ENCODE measurements at places on chromosomes 4 and X.

GRCh38 chr4:37452952-37453280 is 208.4 kb downstream of the NWD2 start:
- no peak for DNase-seq

DNA sequence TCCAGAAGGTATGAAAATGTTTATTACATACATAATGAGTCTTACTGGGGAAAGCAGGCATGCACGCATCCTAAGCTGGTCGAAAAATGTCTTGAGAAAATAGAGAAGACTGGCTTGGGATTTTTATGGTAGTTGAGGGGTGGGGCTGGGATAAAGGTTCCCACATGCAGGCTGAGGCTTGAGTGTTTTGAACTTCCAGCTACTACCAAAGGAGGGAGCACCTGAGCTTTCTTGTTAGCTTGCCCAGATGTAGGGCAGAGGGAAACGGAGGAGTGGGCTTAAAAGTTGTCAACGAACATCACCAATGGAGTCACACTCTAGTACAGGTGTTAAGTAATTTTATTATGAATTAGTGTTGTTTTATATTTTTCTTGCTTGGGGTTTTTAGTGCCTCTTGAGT is 39.6 kb upstream of the SRPX start:
- no peak for DNase-seq

GRCh38 chrX:154750301-154751202 is at the start of gene GAB3:
Gene GAB3, minus strand, starts transcription at chrX:154751077. Its CDS starts 52 bp downstream, at chrX:154751025.
- no peak for DNase-seq

- DNase-seq, result no peak
Observed at GRCh38 chrX:13007519-13008188, 32.7 kb downstream of the TMSB4X start.

DNA sequence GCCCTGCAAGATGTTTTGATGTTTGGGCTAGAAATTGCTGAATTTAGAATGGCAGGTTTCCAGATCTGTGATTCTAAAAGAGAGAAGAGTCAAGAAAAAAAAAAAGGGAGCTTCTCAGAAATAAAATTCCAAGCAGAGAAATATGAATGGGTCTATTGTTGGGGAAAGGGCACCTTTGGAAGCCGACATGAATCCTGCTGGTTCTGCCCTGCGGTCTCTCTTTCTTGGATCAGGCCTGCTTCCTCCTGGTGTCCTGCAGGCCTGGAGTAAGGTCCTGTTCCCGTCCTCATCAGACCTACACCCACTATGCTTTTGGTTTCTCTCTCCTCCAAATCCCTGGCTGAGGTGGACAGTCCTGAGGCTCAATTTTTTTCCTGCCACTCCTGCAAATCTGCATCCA is 109.8 kb upstream of the TRIM2 start:
- no peak for DNase-seq

GRCh38 chr4:66284991-66285451 is 614.7 kb upstream of the EPHA5 start:
- DNase-seq, result no peak

DNA sequence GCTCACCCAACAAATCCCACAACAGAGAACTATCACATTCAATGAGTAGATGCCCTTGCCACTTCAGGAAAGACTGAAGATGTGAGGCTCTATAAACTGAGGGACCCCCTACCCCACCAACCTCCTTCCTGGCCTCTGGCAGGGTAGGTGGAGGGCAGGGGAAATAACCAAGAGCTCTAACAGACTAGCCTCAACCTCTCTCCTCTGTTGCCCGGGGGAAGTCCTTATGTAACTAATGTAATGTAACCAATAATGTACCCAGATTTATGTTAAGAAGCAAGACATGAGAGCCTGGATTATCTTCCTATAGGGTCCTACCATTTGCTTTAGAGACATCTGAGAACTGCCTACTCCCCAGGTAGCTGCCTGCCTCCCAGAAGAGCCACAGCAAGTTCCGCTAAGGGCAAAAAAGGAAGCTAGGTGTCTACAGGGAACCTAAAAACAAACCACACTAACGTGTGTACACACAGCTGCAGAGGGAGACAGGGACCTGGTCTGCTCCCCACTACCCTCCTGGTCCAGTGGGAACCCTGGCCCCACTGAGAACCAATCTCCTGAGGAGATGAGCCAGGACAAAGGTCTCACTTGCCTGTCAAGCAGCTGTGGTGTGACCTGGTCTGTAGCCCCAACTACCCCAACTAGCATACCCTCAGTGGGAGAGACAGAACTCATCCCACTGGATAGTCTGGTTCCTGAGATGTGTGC is 17.7 kb downstream of the OTUD5 start:
- DNase-seq, result no peak

GRCh38 chr4:150632639-150633038 is 50.7 kb downstream of the MAB21L2 start:
- no peak for DNase-seq

DNA sequence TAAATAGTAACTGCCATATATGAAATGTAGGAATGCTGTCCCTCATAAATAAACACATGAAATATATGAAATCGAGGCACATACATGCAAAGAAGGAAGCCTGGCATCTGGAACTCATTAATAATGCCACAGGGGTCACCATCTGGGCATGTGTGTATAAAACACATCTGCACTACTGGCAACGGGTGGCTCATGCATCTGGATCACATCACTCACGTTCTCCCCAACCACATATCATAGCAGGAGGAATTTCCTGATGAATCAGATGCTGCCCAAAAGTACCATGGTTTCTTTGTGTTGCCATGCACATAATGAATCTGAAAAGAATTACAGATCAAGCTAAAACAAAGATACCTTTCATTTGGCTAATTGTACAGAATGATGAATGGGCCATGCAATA is 28.6 kb downstream of the RNF175 start:
- DNase-seq, result no peak

DNA sequence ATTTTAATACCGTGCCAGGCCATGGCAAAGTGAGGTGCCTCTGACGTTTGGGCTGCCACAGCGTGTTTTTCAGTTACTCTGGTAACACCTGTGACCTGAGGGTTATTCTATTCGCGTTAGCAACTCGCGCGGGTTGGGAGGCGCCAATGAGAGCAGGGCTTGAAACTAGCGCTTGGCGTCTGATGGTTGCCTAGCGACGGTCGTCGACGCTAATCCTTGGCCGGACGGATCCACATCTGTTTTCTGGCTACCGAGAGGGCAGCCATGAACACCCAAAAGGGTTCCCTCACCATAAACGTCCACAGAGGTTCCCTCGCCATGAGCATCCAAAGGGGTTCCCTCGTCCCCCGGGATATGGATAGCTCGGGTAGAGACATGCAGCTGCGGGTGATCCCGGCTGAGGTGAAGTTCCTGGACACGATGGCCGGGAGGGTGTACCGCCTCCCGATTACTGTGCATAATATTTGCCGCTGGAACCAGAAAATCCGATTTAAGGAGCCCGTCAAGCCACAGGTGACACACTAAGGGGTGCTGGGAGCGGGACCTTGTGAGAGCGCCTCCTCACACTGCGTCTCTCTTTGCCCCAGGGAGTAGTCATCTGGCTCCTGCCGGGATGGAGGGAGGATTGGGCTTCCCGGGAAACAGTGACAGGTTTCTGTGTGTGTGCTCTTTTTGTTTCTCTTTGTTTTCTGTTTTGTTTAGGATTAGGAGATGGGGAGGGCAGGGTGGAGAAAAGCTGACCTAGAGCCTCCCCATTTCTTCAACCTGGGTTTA is at the start of gene CFAP47:
Gene CFAP47 (plus strand): TSS at position 199 of the 774 bp plus-strand sequence. CDS start 66 bp downstream, at position 265.
- no peak for DNase-seq

- no peak for DNase-seq
Observed at GRCh38 chr4:147548256-147548655, 67.4 kb downstream of the EDNRA start.

DNA sequence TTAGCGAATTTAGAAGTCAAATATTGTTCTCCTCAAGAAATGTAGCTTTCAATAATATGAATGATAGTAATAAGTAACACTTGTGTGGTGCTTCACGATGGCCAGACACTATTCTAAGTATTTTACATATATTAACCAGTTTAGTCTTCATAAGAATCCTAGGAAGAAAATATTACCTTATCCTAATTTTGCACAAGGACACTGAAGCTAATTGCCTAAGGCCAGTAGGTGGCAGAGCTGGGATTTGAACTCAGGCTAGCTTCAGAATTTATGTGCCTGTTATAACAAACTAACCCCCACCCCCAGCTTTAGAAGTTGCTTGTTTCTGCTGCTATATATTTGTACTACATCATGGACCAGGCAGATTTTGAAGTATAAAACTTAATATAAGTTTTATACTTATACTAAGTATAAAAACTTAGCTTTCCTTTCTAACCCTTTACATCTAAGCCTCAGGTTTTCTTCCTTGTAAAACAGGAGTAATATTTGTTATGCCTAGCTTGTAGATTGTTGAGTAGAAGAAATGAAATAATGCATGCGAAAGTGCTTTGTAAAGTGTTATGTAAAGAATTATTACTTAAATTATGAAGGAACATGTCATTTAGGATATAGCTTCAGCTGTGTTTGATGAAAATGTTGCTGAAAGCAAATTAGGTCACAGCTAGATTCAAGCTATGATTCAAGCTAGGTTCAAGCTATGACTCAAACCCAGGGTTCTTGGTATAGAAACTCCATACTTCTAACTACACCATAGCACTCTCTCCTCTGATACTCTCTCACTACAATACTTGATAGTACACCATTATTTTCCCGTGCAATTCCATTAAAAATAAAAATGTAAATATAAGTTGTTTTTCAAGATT is 4.2 kb upstream of the CDS1 start:
- DNase-seq, result no peak

All from AG04449 (cell line).